Esophagus muscularis mucosa (tissue), 4 donors: ENCODE measurements at places on chromosomes 1 and 21.

- H3K27ac ChIP-seq, result no peak overlapping the region
- peak; percentile 31 for DNase-seq
- no peaks in the 10 kb centered on the region for H3K4me1 ChIP-seq
- no peak overlapping the region for H3K4me3 ChIP-seq
- H3K27me3 ChIP-seq, result no peaks in the 10 kb centered on the region
- H3K36me3 ChIP-seq, result no peaks in the 10 kb centered on the region
Observed at GRCh38 chr1:65317866-65318653, 8.7 kb downstream of the DNAJC6 start.

- peak overlapping the region; percentile 73 for H3K27ac ChIP-seq
- no peaks in the 10 kb centered on the region for H3K27me3 ChIP-seq
- H3K4me3 ChIP-seq, result no peak overlapping the region
- no peak for DNase-seq
- H3K4me1 ChIP-seq, result peaks cover 52% of the 10 kb centered on the region
Observed at GRCh38 chr1:81585371-81585770, 215.4 kb upstream of the ADGRL2 start.

DNA sequence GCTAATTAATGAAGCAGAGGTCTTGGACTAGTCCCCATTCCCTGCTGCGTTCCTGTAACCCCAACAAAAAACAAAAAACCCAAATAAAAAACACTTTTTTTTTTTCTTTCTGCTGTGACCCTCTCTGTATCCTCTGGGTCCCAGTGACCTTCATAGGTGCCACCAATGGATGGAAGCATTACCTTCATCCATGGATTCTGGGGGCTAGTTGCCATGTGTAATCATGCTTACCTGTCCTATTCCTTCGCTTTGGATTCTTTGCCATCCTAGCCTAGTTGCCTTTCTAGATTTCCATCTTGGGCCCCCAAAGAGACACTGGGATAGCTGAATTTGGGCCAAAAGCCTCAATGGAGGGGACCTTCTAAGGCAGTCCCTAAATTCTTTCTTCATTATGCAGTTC is 1208.7 kb downstream of the BRINP3 start:
- H3K4me3 ChIP-seq, result no peak overlapping the region
- no peaks in the 10 kb centered on the region for H3K27me3 ChIP-seq
- no peak overlapping the region for H3K27ac ChIP-seq

- H3K27me3 ChIP-seq, result no peaks in the 10 kb centered on the region
- no peaks in the 10 kb centered on the region for H3K36me3 ChIP-seq
- peak overlapping the region; percentile 80 for H3K4me3 ChIP-seq
- no peak for DNase-seq
Observed at GRCh38 chr1:155001425-155001674, 1.3 kb upstream of the ZBTB7B start.

- no peak overlapping the region for H3K27ac ChIP-seq
- H3K4me3 ChIP-seq, result no peak overlapping the region
- peaks cover 29% of the 10 kb centered on the region for H3K4me1 ChIP-seq
Observed at GRCh38 chr21:44850208-44850800, 23.2 kb downstream of the PTTG1IP start.

GRCh38 chr1:39689635-39690034 is 1.6 kb downstream of the HPCAL4 start:
- peaks cover 39% of the 10 kb centered on the region for H3K27me3 ChIP-seq
- DNase-seq, result no peak
- peaks cover 13% of the 10 kb centered on the region for H3K4me1 ChIP-seq
- H3K36me3 ChIP-seq, result no peaks in the 10 kb centered on the region
- no peak overlapping the region for H3K27ac ChIP-seq

GRCh38 chr1:27343639-27344025 is 1.8 kb downstream of the SYTL1 start:
- peaks cover 4% of the 10 kb centered on the region for H3K4me1 ChIP-seq
- H3K27ac ChIP-seq, result no peak overlapping the region
- no peaks in the 10 kb centered on the region for H3K36me3 ChIP-seq
- H3K27me3 ChIP-seq, result peaks cover 13% of the 10 kb centered on the region
- no peak overlapping the region for H3K4me3 ChIP-seq

DNA sequence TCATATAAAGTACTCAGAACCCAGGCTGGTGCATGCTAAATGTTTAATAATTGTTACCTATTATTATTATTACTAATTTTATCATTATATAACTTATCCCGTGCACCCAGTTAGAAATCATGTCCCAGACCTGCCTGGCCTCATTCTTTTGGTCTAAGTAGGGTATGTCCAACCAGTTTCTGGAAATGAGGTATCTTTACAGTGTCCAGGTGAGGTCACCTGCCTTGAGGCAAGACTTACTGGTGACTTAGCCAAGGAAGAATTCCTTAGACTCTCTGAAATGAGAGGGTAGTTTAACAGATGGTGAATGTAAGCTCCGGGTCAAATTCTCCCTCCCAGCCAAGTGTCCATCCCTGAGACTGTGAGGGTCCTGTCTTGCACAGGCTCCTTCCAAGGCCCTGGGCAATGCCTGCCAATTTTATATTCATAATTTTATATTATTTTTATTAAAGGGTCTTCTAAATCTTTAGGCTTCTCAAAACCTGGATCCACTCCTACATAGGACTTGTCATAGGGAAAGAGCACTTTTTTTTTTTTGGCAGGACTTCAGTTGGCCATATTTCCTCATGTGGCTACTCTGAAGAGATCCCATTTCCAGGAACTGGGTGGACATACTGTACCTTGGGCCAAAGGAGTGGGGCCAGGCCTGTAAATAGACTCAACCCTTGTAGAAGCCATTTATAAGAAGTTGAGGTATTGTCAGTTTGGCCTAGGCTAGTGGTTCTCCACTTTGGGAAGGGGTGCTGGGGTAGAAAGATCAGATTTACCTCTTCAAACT is 96.7 kb upstream of the KCNA3 start:
- no peak overlapping the region for H3K4me3 ChIP-seq
- no peaks in the 10 kb centered on the region for H3K27me3 ChIP-seq
- H3K4me1 ChIP-seq, result peaks cover under 1% of the 10 kb centered on the region
- no peaks in the 10 kb centered on the region for H3K36me3 ChIP-seq
- no peak overlapping the region for H3K27ac ChIP-seq

DNA sequence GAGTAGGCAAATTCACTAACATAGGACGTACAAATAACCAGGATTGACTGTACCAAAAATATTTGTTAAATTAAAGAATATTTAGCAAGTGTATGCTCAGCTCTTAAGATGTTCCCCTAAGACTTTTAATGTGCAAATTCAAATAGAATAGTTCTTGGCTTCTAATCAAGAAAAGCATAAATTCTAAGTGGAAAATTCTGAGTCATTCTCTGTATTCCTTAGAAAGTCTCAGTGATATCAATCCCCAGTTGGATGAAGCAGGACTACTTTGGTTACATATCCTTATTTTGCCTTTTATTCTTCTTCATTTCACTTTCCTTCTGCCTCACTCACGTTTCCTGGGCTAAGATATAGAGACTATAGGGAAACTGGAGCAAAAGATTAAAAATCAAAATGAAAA is 130.2 kb downstream of the IFI44 start:
- no peak for DNase-seq
- no peak overlapping the region for H3K27ac ChIP-seq
- H3K4me1 ChIP-seq, result no peaks in the 10 kb centered on the region
- no peaks in the 10 kb centered on the region for H3K27me3 ChIP-seq
- no peaks in the 10 kb centered on the region for H3K36me3 ChIP-seq
- H3K4me3 ChIP-seq, result no peak overlapping the region

- DNase-seq, result no peak
- H3K27ac ChIP-seq, result no peak overlapping the region
- no peak overlapping the region for H3K4me3 ChIP-seq
- H3K27me3 ChIP-seq, result no peaks in the 10 kb centered on the region
- H3K4me1 ChIP-seq, result no peaks in the 10 kb centered on the region
Observed at GRCh38 chr1:198848206-198848605, 209.4 kb downstream of the PTPRC start.

GRCh38 chr1:113534130-113534817 is 144.0 kb downstream of the MAGI3 start:
- no peak overlapping the region for H3K27ac ChIP-seq
- no peak overlapping the region for H3K4me3 ChIP-seq
- no peaks in the 10 kb centered on the region for H3K4me1 ChIP-seq
- no peak for DNase-seq

GRCh38 chr21:46092811-46093667 is 4.9 kb upstream of the COL6A2 start:
- H3K4me3 ChIP-seq, result no peak overlapping the region
- no peaks in the 10 kb centered on the region for H3K27me3 ChIP-seq
- peak overlapping the region; percentile 100 for H3K27ac ChIP-seq

GRCh38 chr1:241462391-241462790 is 57.2 kb downstream of the FH start:
- H3K36me3 ChIP-seq, result no peaks in the 10 kb centered on the region
- no peak for DNase-seq
- H3K4me1 ChIP-seq, result no peaks in the 10 kb centered on the region
- no peak overlapping the region for H3K27ac ChIP-seq
- no peak overlapping the region for H3K4me3 ChIP-seq

GRCh38 chr1:114286179-114286578 is 132.5 kb upstream of the SYT6 start:
- H3K4me3 ChIP-seq, result no peak overlapping the region
- H3K27me3 ChIP-seq, result no peaks in the 10 kb centered on the region
- DNase-seq, result peak; percentile 70

GRCh38 chr1:230828421-230828820 is 39.9 kb downstream of the C1orf198 start:
- peak; percentile 70 for DNase-seq
- H3K4me1 ChIP-seq, result peaks cover 50% of the 10 kb centered on the region
- no peaks in the 10 kb centered on the region for H3K36me3 ChIP-seq
- H3K27me3 ChIP-seq, result no peaks in the 10 kb centered on the region
- no peak overlapping the region for H3K27ac ChIP-seq
- H3K4me3 ChIP-seq, result no peak overlapping the region

DNA sequence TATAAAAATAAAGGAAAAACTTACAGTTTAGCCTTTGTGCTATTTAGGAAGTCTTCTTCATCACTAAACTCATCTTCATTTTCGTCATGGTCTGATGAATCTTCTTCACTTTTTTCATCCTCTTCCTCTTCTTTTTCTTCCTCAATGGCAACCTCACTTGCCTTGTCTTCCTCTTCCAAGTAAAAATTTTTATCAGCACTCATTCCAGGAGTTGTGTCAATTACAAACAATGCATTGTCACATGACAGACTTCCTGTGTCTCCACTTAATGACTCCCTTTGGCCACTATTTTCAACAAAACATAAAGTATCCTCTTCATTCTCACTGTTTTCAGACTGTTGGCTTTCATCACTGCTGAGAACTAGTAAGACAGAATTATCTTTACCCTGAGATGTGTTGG is 2.8 kb downstream of the DNTTIP2 start:
- H3K36me3 ChIP-seq, result peaks cover 52% of the 10 kb centered on the region
- H3K4me1 ChIP-seq, result peaks cover 37% of the 10 kb centered on the region
- H3K27me3 ChIP-seq, result no peaks in the 10 kb centered on the region
- H3K4me3 ChIP-seq, result no peak overlapping the region
- no peak for DNase-seq

DNA sequence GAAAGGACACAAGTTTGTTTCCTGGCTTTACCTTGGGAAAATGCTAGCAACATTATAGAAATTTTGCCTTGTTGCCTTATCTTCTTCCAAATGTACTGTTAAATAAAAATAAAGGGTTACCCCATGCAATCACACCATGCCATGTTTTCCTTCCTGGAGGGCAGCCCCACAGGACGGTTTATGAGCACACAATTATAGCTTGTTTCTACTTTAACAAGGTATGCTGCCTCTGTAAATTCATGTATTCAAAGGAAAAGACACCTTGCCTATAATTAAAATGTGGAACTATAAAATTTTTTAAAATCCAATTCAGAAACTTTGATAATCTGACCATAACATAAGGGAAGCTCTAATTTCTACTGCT is 63.4 kb downstream of the CAPN2 start:
- no peaks in the 10 kb centered on the region for H3K27me3 ChIP-seq
- H3K36me3 ChIP-seq, result peaks cover 93% of the 10 kb centered on the region
- peaks cover 31% of the 10 kb centered on the region for H3K4me1 ChIP-seq
- peak overlapping the region; percentile 36 for H3K27ac ChIP-seq
- no peak overlapping the region for H3K4me3 ChIP-seq

DNA sequence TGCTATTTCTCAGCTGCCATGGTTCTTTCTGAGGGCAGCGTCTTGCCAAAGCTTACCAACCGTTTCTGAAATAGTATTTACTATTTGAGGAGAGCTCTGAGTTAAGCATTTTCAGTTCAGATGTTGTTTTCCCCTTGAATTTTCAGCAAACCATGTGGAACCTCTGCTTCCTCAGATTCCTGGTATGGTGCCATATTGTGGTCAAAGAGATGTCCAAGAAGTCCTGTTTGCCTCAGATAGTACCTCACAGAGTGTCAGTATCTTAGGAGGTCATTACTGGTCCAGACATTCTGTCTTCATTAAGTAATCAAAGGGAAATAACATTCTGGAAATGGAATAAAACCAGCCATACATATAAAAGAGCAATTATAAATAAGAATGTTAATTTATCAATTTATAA is 36.6 kb downstream of the VANGL2 start:
- no peak for DNase-seq
- no peaks in the 10 kb centered on the region for H3K4me1 ChIP-seq
- no peak overlapping the region for H3K4me3 ChIP-seq
- H3K27ac ChIP-seq, result no peak overlapping the region
